CD8-positive, alpha-beta T cell (primary cell): ENCODE measurements at places on chromosomes 16 and 17. TPM values are rescaled to one million over a fixed set of nuclear protein-coding genes. Genes with fewer than 3 reads are reported as not detected.

Gene FADS6
- not detected for total RNA-seq

DNA sequence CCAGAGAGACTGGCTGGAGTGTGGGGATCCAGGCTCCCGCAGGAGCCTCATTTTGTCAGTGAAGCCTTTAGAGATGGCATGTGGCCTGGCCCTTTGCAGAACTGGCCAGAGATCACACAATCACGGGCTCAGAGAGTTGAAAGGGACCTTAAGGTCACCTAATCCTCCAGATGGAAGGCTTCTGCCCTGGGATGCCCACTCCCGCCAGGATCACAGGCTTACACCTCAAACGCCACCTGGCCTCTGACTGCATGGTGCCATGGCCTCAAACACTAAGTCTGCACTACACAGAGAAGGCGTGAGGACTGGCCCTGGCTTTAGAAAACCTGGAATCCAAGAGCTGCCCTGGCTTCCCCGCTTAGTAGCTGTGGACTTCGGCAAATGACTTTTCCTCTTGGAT, 306.8 kb upstream of the CCL2 start:
- DNase-seq, result no peak

GRCh38 chr16:69523566-69524305, 42.0 kb upstream of the NFAT5 start:
- DNase-seq, result no peak

Gene ZNF423
- not detected for total RNA-seq

DNA sequence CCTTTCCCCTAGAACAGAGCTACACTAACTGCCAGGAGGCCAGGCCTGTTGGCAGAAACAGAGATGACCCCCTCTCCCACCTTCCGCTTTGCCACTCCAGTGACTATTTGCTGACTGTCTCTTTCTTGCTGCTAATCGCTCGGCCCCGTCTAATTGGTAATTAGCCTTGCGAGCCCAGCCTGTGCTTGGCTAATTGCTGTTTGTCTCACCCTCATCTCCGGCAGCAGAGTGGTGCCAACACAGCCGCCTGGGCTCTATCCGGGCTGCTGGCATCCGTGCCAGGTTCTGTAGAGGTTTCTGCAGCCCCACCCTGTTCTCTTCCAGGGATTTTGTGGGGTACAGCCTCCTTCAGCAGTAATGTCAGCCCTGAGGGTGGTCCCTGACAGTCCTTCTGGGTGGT, 27.4 kb upstream of the PHB1 start:
- no peak for DNase-seq

Gene CHST5
- not detected for total RNA-seq

DNA sequence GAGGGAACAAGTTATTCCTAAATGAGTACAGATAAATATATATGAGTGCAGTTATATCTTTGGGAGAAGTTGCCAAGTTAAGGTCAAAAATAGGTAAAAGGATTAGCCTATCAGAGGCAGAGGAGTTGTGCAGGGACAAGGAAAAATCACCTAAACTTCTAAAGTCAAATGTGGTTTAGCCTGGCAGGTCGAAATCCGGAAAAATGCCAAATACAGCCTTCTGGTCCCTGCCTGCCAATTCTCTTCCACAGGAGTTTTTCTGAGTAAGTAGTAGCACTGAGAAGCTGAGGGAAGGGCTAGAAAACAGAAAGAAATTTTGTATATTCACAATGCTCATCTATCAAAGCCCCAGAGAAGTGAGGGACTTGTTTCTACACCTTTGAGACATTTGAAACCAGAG, 17.6 kb upstream of the CES5A start:
- DNase-seq, result no peak

DNA sequence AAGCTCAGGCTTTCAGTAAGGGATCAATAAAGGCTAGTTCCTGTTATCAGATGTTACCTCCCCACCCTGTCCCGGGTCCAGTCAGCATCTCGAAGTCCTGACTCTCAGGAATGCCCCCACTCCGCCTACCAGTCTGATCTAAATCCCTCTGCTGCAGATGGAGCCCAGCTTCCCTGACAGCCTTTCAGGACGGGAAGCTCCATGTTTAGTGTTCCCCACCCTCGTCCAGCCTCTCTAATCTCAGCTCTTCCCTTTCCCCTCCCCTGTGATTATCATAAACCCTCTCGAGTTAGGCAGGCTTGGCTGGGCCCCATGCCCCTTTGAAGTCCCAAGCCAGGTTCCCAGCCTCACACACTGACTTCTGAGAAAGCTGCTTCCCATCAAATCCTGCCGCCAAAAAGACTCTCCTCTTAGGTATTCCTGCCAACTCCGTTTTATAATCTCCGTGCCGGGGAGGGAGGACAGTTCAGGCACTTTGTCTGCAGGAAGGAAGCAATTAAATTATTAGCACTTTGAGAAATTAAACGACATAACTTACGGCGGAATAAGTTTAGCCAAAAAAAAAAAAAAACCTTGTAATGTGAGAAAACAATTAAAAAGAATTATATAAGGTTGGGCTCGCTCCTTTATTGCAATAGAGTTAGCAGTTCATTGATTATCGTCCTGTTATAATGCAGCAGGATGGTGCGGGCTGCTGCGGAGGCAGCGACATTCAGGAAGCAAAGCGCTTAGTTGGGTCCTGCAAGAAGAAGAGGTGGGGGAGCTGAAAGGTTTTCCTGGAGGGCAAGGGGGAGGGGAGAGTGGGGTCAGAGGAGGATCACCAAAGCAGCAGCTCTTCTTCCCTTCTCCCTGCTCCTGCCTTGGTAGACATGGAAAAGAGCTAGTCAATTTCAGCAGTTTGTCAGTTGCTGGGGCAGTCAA, 16.8 kb upstream of the ETV4 start:
- no peak for DNase-seq

DNA sequence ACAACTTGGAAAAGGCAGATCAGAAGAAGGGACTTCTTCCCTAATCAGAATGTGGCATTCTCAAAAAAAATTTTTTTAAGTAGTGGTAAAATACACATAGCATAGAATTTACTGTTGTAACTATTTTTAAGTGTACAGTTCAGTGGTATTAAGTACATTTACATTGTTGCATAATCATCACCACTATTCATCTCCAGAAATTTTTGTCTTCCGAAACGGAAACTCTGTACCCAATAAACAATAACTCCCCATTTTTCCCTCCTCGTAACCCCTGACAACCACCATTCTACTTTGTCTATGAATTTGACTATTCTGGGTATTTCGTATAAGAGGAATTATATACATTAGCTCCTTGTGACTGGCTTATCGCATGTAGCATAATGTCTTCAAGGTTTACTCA, 18.9 kb downstream of the METTL9 start:
- DNase-seq, result no peak

DNA sequence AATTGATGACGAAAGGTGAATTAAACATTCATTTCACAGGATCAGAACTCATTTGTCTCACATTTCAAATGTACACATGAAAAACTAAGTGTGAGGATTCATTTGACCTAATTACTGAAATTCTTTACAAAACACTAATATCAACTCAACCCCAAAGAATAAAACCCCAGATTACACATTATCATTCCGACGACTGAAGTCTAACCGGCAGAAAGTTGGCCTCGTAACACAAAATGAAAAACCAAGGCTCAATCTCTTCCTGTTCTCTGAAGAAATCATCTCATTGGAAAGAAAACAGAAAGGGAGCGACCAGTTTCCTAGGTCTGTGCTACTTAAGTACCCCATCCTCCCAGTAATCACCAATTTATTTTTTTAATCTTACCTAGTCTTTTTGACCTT, 1.8 kb downstream of the JPT1 start:
- no peak for DNase-seq

GRCh38 chr16:19810817-19811731, 73.6 kb downstream of the GPRC5B start:
- no peak for DNase-seq

Gene SLC47A1
- not detected for total RNA-seq

DNA sequence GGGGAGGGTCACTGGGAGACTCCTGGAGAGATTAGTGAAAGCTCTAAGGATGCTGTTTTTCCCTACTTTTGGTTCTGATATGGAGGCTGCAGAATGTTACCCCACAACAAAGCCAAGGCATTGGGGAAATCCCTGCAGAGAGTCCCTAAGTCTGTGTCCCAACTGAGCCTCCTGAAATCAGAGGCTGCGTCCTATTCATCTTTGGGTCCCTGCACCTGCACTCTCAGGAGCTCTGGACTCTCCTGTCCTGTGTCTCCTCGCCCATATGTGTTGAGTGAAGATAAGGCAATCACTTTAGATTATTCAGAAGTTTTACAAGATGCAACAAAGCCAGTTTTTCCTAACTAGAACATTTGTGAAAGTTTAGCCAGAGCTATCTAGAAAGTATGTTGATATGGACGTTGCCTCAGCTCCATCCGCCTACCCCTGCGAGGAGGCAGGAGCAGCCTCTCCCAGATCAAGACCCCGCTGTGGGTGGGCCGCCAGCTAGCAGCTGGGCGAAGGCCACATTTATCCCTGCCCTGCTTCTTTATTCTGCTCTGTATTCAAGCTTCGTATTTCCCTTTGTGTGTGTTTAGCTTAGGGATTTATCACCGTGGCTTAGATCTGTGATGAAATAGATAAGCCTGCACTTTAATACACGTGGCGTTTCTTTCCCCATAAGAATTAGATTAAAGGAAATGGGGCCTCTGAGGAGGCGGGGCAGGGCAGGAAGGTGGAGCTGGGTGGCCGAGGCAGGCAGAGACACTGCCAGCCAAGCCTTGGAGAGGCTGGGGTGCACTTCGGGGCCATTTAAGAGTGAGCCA, 37.4 kb downstream of the SHISA6 start:
- DNase-seq, result no peak

- no peak for DNase-seq
Observed at GRCh38 chr17:16425698-16426659, 10.6 kb downstream of the TRPV2 start.

- no peak for DNase-seq
Observed at GRCh38 chr17:83010206-83011200, 68.9 kb upstream of the METRNL start.

Gene TBC1D3H
- total RNA-seq, result not detected

Gene GPR179
- not detected for total RNA-seq

Gene PHF12
- total RNA-seq, result 297 TPM

DNA sequence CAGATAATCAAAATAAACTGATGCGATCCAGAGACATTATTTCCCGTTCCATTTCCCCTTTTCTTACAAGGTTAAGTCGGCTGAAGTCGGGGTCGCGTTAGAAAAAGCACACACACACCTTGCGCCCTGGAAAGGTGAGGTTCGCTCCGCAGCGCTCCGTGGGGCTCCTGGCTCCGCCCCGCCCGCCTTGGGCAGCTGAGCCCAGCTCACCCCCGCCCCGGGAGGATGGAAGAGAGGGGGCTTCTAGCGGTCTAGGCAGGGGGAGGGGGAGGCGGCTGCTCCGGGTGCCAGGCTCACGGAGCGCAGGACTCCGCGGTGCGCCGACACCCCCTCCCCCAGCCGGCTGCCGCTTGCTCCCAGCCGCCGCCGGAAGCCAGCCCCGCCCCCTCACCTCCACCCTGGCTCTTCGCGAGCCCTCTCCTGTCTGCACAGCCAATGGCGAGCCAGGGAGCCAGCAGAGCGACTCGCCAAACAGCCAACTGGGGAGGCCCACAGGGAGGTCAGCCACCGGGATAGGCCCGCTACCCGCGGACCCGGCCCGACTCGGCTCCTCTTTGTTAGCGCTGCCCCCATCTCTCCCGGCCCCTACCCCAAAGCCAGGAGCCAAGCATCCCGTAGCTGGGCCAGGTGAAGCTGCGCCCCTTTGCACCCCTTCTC, 30.4 kb downstream of the FAM222B start:
- DNase-seq, result peak; percentile 96

Gene CD300H
- not detected for total RNA-seq

Gene LGALS9B
- not detected for total RNA-seq

Gene TMEM100
- total RNA-seq, result not detected

DNA sequence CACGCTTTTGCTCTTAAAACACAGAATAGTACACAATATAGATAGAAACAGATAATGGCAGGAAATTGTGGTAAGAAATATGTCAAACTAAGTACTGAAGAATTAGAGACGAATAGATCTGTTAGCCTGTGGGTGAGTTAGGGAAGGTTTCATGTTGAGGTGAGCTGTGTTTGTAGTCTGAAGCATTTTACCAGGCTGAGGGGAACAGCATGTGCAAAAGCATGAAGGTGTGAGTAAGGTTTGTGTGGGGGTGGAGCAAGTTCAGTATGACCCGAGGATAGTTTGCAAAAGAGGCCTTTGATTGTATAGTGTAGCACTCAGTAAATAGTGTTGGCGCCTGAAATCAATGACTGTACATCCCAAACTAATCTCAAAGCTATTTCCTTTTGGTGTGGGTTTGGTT, 13.8 kb downstream of the IGSF6 start:
- no peak for DNase-seq

GRCh38 chr17:72408641-72409040, 287.8 kb downstream of the SOX9 start:
- DNase-seq, result no peak

DNA sequence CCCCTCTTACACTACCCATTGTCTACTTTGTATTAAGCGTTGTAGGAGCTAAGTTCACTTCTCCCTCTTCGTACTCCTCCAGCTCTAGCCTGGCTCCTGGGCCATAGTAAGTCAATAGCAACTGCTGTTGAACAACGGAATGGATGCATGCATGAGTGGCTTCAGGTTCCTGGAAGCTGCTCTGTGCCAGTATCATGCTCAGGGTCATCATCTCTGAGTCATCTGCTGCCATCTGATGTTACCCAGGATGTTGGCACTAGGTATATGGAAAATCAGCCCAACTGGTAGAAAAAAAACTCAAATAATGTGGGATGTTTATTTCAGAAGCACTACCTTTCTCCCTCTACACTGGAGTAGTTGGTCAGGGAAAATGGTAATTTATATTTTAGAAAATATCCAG, 536.8 kb downstream of the NPIPA7 start:
- DNase-seq, result no peak

GRCh38 chr17:76276461-76277299, 11.5 kb downstream of the UBALD2 start:
- DNase-seq, result no peak
